ENCODE measurements at places on chromosomes 11 and 22.

GRCh38 chr11:78806214-78807004 lies 231.7 kb upstream of the NARS2 start:
- no peaks in the 10 kb centered on the region for H3K27me3 ChIP-seq
- DNase-seq: no peak
- H3K27ac ChIP-seq: no peak overlapping the region
- no peak overlapping the region for H3K4me3 ChIP-seq
- H3K36me3 ChIP-seq: no peaks in the 10 kb centered on the region

DNA sequence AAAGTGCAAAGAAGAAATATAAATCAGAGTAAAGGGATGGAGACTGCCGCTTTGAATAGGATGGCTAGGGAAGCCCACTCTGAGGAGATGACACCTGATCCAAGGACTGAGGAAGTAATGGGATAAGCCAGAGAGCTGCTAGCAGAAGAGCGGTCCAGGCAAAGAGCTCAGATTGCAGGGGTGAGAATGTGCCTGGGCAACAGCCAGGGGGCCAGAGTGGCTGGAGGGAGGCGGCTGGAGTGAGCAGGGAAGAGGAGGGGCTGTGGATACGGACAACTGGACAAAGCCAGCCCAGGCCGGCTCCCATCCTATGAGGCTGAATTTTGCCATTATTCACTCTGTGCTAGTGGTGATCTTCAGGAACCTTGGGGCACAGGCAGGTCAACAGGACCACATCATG lies 360.3 kb upstream of the SYN3 start:
- peaks cover 9% of the 10 kb centered on the region for H3K4me1 ChIP-seq
- no peak overlapping the region for H3K4me3 ChIP-seq
- peaks cover 8% of the 10 kb centered on the region for H3K36me3 ChIP-seq
- no peak for DNase-seq

DNA sequence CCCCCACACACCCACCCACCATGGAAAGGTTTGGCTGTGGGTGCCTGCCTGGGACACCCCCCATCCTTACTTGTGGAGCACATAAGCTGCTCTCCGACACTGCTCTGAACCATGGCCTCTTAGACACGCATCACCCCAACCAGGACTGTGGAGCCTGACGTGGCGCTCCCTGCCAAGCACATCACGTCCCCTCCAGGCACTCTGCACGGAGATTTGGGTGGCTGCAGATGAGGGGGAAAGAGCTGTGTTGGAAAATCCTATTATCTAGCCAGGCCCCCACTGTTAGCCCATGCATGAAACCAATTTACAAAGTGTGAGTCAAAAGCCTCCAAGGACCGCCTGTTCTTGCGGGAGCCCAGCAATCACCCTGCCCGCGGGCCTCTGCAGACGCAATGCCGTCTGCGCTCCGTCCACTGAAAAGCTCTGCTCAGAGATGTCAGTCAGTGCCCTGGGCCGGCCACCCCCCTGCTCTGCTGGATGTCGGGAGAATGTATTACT lies 163.4 kb upstream of the NECTIN1 start:
- peaks cover 42% of the 10 kb centered on the region for H3K4me1 ChIP-seq
- DNase-seq: peak; percentile 66
- H3K27me3 ChIP-seq: peaks cover 26% of the 10 kb centered on the region
- H3K36me3 ChIP-seq: no peaks in the 10 kb centered on the region
- peak overlapping the region; percentile 26 for H3K4me3 ChIP-seq

DNA sequence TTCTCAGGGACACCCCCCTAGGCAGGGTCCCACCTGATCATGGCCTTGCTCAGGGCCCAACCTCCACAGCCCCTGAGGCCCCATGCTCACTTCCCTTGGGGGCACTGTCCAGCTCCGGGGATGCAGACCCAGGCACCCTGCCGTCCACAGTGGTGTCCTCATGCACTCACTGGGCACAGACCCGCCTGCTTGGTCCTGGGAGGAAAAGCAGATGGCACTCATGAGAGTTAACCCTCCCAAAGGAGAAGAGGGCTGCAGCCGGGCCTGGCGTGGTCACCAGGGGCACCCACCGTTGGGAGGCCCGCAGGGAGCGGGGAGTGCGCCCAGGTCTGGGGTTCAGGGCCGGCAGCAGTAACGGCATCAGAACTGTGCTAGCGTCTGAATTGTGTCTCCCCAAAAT lies 1270.9 kb downstream of the BRD1 start:
- DNase-seq: no peak
- H3K27me3 ChIP-seq: peaks cover 89% of the 10 kb centered on the region

DNA sequence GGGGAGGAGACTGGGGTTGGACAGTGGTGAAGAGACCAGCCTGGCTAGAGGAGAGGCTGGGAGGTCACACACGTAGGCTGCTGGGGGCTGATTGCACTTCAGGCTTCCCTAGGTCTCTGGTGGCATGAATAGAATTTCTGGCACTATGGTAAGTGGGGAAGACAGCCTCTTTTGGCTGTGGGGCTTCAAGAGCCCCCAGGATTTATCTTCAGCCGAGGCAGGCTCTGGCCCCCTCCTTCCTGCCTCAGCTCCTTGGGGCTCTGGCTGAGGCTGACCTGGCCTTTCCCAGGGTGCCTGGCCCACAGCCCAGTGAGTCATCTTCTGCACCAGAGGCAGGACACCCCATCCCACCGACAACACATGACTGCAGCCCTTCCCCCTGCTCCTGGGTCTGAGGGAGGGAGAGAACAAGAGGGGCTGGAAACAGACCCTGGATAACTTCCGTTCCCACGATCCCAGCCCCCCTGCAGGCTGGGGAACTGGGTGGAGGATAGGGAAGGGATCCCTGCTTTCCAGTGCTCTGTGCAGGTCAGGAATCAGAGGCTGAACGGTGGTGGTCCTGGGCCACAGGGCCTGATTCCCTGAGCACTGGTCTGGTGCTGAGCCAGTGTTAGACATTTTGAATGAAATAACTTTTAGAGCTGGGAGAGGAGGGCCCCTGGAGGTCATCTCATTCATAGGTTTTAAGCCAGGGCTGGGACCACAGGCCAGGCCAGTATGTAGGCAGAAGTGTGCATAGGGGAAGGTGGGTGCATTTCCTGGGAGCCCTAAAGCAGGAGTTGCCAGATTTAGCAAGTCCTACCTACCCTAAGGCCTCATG lies 26.5 kb downstream of the ARHGEF17 start:
- no peaks in the 10 kb centered on the region for H3K27me3 ChIP-seq
- peaks cover 81% of the 10 kb centered on the region for H3K4me1 ChIP-seq
- no peaks in the 10 kb centered on the region for H3K36me3 ChIP-seq
- H3K27ac ChIP-seq: peak overlapping the region; percentile 83
- peak; percentile 87 for DNase-seq

GRCh38 chr11:24685821-24686220 lies 189.0 kb downstream of the LUZP2 start:
- H3K4me1 ChIP-seq: no peaks in the 10 kb centered on the region
- no peaks in the 10 kb centered on the region for H3K36me3 ChIP-seq
- no peaks in the 10 kb centered on the region for H3K27me3 ChIP-seq
- no peak for DNase-seq

DNA sequence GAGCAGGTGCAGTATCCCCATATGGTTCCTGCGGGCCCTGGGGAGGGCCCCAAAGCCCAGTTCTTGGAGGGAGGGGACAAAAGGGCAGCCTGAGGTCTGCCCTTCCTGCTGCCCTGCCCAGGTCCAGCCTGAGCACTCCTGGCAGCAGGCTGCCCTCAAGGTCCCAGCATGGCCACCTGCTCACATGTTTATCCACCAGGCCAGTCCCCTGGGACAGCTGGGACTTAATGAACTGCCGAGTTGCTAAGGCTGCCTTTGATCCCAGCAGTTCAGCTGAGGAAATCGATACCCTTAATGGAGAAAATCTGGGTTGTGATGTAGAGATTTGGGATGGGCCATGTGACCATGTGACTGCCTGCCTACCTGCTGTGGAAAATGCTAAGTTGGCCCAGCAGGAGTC lies 146.2 kb downstream of the TRIM29 start:
- no peak for DNase-seq
- no peak overlapping the region for H3K27ac ChIP-seq
- peaks cover 20% of the 10 kb centered on the region for H3K4me1 ChIP-seq
- H3K36me3 ChIP-seq: no peaks in the 10 kb centered on the region
- peaks cover 25% of the 10 kb centered on the region for H3K27me3 ChIP-seq
- H3K4me3 ChIP-seq: no peak overlapping the region

- no peaks in the 10 kb centered on the region for H3K4me1 ChIP-seq
- H3K36me3 ChIP-seq: no peaks in the 10 kb centered on the region
- DNase-seq: no peak
Measured at GRCh38 chr11:91730057-91730456, 494.6 kb upstream of the FAT3 start.

DNA sequence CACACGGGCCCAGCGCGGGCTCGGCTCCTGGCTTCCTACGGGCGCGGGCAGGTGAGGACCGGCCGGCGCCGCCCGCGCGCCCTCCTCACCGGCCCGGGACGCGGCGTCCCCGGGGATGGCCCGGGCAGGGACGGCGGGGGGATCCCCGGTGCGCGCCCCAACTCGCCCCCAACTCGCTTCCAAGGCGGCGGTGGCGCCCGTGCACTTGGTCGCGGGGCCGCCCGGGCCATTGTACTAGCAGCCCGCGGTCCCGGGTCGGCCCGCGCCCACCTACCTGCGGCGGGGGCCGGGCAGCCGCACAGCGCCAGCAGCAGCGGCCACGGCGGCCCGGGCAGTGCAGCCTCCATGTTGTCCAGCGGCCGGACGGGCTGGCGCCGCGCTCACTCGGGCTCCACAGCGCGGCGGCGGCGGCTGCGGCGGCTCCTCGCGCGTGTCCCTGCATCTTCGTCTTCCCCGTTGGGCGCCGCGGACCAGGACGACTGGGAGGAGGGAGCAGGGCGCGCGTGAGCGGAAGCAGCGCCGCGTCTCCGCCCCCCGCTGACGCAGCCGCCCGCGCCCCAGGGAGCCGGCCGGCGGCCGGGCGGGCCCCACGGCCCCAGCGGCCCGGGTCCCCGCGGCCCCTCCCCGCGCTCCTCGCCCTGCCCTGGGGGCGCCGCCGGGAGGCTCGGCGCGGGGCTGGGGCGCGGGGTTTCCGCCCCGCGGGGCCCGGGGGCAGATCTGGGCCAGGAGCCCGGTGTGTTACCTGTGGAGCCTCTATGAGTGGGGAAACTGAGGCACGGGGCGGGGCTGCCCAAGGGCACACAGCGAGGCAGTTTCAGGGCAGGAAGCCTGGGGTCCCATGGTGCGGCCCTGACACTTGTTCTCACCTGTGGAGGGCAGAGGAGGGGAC lies 159.3 kb upstream of the GRK3 start:
- H3K27me3 ChIP-seq: no peaks in the 10 kb centered on the region
- DNase-seq: peak; percentile 87
- peaks cover 57% of the 10 kb centered on the region for H3K4me1 ChIP-seq
- no peaks in the 10 kb centered on the region for H3K36me3 ChIP-seq

GRCh38 chr11:34160049-34160721 lies 54.8 kb downstream of the NAT10 start:
- peaks cover 29% of the 10 kb centered on the region for H3K36me3 ChIP-seq
- H3K4me1 ChIP-seq: peaks cover 18% of the 10 kb centered on the region
- no peak for DNase-seq
- H3K27ac ChIP-seq: peak overlapping the region; percentile 61
- no peak overlapping the region for H3K4me3 ChIP-seq

DNA sequence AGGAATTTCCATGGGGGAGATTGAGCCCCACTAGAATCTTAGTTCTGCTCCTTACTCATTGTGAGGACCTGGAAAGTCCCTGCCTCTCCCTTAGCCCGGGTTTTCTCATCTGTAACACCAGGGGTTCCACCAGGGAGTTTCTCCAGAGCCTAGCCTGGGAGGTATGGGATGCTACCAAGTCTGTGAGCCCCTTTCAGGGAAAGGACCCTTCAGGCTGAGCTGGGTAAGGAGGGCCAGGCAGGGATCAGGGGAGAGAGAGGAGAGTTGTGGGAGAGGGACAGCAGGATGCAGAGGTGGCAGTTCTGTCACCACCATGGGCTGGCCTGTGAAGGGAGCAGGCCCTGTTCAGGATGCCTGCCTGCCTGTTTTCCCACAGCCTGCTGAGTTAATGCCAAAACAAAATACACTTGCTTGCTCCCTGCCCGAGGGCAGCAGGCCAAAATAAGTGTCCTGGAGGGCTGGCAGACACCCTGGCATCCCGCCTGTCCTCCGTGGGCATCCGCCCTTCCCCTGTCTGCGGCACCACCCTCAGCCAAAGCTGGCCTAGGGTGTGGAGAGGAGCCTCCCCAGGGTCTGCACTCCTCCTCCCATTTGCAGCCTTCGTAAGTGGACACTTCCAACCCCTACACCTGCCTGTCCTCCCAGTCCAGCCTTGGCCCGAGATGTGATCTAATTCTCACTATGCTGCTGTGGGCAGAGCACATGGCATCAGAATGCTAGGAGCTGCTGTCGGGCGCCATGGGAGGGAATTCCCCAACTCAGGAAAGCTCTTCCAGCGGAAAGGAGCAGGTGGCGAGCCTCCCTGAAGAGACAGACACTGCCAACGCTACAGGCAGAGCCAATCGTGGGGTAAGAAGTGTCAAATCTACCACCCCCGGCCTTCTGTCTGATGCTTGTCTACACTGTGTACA lies 5.9 kb upstream of the FCHSD2 start:
- H3K4me3 ChIP-seq: peak overlapping the region; percentile 44
- H3K36me3 ChIP-seq: no peaks in the 10 kb centered on the region
- peak; percentile 78 for DNase-seq
- peaks cover 90% of the 10 kb centered on the region for H3K4me1 ChIP-seq

- no peak for DNase-seq
- no peak overlapping the region for H3K4me3 ChIP-seq
- H3K4me1 ChIP-seq: peaks cover 54% of the 10 kb centered on the region
- H3K27ac ChIP-seq: peak overlapping the region; percentile 57
Measured at GRCh38 chr11:59186130-59186594, 14.2 kb downstream of the DTX4 start.

GRCh38 chr11:116855413-116855812 lies 18.0 kb upstream of the APOA1 start:
- peaks cover 17% of the 10 kb centered on the region for H3K4me1 ChIP-seq
- H3K27me3 ChIP-seq: no peaks in the 10 kb centered on the region
- no peak overlapping the region for H3K4me3 ChIP-seq
- no peak overlapping the region for H3K27ac ChIP-seq

DNA sequence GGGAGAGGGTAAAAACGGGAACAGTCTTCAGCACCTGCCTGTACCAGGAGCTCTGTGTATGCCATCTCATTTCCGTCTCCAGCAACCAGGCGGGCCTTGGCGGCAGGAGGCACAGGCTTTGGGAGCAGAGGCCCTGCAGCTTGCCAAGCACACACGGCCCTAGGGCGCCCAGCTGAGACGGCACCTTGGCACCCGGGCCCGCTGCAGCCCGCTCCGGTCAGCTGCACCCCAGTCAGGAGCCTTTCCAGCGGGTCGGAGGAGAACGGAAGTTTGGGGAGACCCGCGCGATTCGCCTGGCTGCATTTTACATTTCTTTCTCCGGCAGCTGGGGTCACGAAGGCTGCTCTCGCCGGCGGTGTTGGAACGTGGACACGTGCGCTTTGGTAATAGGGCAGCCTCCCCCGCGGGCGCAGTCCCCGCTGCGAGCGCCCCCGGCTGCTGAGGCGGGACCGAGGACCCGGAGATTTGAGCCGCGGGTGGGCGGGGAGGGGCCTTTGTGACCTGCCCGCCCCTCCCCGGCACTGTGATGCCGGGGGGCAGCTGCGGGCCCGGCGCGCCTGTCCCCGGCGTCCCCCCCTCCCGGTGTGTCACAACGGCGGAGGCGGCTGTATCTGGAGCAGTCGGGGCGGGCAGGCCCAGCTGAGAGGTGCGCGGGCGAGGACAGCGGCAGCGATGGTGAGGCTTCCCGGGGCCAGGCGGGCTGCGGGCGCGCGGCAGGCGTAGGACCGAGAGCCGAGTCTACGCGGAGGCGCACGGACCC lies at the start of gene TUBA8:
TUBA8 (plus strand) TSS at position 616 of the 760 bp plus-strand sequence; CDS start at position 673, 57 bp downstream.
- peaks cover 40% of the 10 kb centered on the region for H3K4me1 ChIP-seq
- DNase-seq: peak; percentile 65
- H3K4me3 ChIP-seq: peak within 1 kb of the TSS; percentile 75
- H3K27ac ChIP-seq: peak within 1 kb of the TSS; percentile 96
- H3K27me3 ChIP-seq: peaks cover 15% of the 10 kb centered on the region

All from left ventricle myocardium inferior (tissue), 1 donor.